ENCODE measurements at places on chromosomes 11 and 22.

DNA sequence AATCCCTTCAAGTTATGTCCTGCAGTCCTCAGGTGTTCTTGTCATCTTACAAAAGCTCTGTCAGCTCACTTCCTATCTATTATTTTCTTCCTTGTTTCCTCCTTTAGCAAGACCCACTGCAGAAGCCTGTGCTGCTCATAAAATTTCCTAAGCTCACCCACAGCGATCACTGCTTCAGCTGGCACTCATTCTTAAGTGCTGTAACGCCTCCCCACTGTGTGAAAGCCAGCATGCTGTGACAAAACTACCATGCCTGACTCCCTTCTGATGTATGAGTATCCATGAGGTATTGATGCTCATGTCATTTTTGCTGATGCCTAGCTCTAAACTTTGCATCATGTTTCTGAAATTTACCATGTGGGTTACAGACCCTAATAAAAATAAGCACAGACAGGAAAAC lies 41.5 kb upstream of the CNTN5 start:
- DNase-seq = peak; percentile 30

DNA sequence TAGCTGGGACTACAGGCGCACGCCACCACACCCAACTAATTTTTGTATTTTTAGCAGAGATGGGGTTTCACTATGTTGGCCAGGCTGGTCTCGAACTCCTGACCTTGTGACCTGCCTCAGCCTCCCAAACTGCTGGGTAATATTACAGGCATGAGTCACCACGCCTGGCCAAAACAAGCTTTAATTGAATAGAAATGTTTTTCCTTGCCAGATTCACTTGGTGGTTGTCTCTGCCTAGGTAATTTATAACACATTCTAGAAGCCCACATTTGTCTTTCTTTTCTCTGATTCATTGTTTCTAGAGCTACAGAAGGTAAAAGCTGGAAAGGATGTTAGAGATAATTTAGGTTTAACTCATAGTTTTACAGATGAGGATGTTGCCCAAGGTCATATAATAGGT lies 41.3 kb downstream of the CECR2 start:
- DNase-seq = no peak

DNA sequence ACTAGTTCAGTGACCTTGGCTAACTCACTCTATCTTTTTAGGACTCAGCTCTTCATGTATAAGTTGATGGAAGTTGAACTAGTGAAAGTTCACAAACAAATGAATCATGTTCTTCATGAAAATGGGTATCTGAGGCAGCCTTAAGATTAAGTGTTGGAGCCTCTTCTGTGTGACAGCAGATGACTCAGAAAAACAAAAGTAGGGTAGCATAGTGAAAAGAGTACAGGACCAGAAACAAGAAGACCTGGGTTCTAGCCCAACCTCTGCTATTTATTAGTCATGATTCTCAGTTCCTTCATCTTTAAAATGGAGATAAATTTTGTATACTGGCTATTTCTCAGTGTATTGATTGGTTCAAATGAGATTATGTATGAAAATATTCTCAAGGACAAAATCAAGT lies 60.2 kb downstream of the USP35 start:
- no peak for DNase-seq

DNA sequence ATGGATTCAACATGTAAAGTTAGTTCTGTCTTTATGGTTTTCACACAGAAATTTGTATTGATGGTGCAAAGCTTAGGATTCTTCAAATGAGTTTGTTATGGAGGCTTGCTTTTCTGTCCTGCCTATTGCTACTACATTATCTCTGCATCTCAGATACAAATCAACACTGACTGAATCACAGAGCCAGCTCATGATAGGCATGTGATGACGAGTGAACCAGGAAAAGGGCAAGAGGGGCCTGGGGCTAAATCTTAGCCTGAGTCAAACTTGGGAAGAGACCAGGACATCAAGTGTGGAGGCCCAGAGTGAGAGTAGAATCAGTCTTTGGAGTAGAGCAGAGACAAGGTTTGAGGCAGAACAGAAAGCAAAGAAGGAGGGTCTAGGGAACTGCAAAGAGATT lies 107.1 kb upstream of the CD44 start:
- DNase-seq = no peak

DNA sequence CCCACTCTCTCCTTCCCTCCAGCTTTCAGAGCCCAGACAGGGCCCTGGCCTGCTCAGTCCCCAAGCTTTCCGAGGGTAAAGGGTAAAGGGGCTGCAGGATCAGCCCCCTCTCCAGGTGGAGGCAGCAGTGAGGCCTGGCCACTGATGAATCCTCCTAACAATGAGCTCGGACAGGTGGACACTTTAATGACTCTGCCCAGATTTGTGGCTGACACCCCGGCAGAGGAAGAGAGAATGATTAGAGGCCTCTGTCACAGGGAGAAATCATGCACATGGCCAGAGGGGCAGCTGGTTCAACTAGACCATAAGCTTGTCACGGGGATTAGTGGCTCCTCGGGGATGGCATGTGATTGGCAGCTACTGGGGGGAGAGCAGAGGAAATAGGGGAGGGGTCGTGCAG lies 587.5 kb upstream of the B3GAT1 start:
- no peak for DNase-seq

DNA sequence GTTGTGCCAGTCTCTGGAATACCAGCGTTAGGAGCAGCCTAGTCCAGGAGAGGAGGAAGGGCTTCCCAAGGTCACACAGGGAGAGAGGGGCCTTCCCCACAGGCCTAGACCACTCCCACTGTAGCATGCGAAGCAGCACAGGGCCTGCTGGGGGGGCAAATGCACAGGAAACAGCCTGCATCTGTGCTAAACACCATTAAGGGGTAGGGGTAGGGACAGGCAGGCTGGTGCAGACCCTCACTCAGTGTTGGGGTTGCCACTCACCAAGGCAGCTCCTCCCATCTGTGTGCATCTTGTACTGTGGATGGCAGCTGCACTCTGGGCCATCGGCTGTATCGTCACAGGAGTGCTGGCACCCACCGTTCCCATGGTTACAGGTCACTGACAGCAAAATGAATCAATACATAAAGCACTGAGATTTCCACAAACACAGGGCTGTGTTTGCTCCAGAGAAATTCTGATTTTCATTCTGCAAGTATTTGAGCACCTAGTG lies 24.9 kb downstream of the SCUBE2 start:
- DNase-seq = peak; percentile 52

DNA sequence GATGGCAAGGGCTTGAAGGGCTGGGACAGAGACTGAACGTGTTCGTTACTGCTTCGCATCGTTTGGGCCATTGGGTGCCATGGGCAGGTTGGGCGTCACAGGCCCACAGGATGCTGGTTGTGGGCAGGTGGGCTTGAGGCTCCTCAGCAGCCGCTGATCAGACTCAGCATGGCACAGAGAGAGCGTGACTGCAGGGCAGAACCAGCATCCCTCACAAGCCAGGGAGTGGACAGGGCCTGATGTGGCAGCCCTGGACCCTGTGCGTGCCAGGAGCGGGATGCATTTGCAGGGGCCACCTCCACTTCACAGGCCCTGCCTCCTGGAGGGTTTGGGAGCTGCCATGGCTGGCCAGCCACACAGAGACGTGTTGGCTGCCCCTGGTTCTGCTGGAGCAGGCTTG lies 1228.3 kb downstream of the BRD1 start:
- DNase-seq = no peak

DNA sequence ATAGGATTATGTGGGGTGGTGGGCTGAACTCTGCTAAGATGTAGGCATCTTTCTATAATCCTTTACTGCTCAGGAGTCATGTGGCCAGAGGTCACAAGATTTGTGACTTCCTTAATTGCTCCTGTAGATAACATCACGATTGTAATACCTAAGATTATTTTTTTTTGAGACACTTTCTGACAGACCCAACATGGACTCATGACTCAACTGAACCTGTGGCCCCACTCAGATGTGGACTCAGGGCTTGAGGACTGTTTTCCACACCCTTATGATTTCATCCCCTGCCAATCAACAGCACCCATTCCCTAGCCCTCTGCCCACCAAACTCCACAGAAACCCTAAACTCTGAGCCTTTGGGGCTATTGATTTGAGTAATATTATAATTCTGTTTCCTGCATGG lies 35.6 kb upstream of the MMP7 start:
- DNase-seq = no peak

GRCh38 chr11:80355251-80355650 lies 914.4 kb upstream of the TENM4 start:
- DNase-seq = no peak

DNA sequence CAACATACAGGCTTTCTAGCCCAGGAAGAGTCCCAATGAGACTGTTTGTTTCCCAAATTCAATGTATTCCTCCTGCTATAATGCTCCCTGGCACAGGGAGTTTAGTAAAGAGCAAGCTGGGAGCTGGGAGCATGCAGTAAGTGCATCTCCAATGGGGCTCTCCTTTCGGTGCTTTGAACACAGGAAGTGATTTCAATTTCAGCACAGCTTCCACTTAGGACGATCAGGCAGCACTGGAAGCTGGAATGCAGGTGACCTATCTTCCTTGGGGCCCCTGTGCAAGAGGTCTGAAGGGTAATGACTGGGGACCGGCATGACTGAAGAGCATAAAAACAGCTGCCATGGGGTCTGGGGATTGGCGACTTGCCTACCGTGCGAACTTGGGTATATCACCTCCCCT lies 76.0 kb downstream of the LARGE1 start:
- DNase-seq = no peak

DNA sequence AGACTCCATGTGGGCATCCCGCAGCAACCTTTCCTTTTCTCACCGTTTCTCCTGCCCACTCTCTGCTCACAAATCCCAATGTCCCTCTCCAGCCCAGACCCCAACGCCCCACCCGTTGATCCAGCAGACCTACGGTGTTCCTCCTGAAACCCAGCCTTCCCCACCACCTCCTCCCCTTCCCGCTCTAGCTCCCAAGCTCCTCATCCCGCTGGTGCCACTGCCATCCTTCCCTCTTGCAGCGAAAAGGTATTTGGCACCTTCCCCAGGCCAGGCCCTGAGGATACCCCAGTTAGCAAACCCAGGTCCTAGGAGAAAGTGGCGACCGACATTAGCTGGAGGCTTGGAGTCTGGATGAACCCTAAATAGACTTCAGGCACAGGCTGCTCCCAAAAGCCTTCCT lies 84.0 kb upstream of the RTL6 start:
- DNase-seq = no peak

DNA sequence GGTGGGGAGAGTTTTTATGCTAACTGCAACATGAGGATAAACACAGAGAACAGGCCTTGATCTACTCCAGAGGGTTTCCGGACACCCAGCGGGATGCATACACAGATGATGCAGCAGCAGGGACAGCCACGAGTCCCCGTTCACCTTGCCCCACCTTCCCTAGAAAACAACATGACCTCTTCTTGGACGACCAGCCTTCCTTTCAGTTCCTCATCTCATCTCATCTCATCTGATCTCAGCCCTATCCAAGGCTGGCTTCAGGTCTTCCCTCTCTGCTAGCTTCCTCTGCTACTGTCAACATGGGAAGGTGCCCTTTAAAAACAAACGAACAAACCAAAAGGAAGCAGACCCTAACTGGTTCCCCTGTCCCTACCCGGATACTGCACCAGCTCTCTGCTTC lies 1356.2 kb downstream of the TBC1D22A start:
- no peak for DNase-seq

DNA sequence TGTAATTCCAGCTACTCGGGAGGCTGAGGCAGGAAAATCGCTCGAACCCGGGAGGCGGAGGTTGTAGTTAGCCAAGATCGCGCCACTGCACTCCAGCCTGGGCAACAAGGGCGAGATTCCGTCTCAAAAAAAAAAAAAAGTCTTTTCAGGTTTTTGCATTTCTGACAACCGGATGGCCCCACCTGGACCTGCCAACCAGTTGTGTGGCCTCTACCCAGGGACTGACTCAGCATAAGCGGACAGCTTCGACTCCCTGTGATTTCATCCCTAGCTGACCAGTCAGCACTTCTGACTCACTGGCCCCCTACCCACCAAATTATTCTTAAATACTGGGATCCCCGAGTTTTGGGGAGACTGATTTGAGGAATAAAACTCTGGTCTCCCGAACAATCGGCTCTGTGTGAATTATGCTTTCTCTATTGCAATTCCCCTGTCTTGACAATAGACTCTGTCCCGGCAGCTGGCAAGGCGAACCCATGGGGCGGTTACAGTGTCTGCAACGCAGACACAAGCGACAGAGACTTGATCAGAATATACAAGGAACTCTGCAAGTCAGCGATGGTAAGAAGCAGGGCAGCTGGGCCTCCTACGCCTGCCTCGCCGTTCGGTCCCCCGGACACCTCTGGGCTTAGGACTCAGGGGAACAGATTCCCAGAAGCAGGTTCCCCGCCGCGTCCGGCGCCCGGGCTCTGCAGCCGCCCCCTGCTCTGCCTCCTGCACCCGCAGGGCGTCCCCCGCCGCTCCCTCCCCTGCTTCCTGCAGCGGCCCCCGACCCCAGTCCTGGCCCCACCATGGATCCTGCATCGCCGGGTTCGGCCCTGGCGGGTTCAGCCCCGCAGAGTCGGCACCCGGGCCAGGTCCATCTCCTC lies 741 bp upstream of the TALDO1 start:
- peak; percentile 37 for DNase-seq

DNA sequence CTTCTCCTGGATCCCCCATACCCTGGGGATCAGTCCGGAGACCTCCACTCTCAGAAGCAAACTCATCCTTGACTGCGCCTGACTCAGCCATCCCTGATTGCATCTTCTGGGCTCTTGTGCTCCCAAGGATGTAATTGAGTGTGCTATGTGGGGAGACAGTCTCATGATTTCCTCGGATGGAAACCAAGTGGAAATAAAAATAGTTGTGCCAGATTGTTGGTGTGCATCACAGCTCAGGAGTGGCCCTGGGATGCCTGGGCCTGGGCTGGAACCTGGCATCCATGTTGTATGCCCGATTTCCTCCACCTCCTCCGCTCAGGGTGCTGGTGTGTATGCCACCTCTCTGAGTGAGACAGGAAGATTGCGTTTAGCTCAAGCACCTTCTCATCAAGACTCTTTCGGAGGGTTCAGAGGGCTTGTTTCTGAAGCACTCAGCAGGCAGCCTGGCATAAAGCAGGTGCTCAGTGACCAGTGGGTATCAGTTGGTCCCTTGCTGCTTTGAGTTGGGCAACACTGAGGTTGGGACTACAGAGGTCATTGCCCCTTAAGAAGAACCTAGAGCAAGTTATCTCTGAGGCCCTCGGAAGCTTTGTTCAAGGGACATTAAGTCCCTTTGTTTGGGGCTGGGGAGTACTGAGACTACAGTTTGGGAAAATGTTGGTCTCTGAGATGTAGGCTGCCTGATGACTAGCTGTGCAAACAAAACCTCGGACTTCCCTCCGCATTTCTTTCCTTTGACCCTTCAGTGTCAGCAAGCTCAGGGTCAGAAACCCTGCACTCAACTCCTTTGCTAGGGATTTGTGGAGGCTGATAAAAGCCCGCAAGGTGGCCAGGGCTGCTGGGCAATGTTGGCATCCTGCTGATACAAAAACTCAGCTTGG lies 24.8 kb upstream of the MICAL2 start:
- no peak for DNase-seq

GRCh38 chr11:72250661-72251464 lies 6.9 kb upstream of the PHOX2A start:
- no peak for DNase-seq

DNA sequence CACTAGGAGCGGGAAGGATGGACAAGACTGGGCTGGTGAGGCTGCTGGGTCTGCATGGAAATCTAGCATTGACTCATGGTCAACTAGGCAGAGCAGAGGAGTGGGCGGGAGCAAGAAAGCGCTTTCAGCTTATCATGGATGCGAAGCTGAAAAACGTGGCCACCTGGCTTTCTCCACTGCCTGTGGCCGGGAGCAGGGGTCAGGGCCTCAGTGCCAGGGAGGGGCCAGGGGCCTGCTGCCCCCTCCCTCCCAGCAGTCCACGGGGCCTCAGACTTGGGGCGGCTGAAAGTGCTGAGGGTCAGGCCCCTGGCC lies 45.5 kb downstream of the ALX4 start:
- DNase-seq = no peak

Measured in COR-L47 (cell line).